ENCODE measurements at places on chromosomes 2 and 18.

DNA sequence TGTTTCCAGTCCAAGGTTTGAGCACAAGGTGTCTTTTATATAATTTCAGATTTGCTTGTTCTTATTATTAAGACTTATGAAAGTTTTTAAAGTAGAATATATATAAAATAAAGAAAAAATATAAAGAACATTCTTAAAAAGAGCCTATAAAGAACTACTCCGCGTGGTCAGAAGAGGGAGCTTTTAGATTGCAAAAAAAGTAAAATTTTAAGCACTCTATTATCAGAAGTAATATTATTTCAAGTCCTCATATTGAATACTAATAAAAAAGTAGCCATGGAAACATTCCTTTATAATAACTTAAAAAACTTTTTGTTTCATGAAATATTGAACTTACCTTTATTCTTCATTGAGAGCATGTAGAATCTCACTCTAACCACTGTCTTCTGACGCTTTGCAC lies 51.4 kb downstream of the LINC00305 start:
- peak; percentile 12 for DNase-seq

DNA sequence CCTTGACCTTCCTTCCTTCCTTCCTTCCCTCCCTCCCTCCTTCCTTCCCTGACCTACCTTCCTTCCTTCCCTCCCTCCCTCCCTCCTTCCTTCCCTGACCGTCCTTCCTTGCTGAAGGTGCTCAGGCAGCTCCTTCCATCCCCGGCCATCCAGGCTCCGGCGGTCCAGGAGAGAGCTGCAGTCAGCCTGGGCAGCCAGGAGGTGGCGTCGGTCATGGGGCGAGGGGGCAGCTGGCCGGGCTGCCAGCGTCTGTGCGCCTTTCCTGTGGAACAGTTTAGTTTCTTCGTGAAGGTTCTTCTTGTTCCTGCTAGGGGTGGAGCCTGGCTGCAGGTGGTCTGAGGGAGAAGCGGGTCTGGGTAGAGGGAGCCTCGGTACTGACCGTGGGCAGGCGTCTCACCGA lies 15.7 kb downstream of the GPR35 start:
- DNase-seq = no peak

DNA sequence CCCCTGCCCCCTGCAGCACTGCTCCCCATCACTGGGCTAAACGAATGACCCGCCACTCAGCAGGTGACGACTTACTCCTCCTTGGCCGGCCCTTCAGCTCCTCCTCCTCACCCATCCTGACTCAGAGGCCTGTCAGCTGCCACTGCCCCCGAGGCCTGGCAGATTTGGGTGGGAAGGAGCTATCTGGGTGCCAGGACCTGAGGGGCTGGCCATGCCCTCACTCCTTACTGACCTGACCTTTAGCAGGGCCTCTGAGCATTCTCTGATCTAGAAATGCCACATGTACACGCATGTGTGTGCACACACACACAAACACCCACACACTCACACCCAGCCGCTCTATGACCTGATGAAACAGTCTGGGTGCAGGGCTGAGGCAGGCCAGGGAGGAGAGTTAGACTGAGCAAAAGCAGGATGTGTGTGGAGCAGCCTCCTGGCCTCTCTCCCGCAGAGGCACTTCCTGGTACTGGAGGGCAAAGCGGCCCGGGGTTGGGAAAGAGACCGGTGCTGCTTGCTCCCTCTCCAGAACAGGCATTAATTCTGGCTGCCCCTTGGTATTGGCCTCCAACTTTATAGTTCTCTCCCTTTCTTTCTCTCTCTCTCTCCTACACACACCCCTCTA lies 68.0 kb downstream of the ZFP36L2 start:
- peak; percentile 90 for DNase-seq

- DNase-seq = no peak
These were observed 44.3 kb downstream of the ZNF516 start for GRCh38 chr18:76450452-76451395.

GRCh38 chr2:104430359-104430740 lies 423.6 kb upstream of the POU3F3 start:
- no peak for DNase-seq

- no peak for DNase-seq
These were observed 324.0 kb downstream of the IRS1 start for GRCh38 chr2:226475650-226476049.

DNA sequence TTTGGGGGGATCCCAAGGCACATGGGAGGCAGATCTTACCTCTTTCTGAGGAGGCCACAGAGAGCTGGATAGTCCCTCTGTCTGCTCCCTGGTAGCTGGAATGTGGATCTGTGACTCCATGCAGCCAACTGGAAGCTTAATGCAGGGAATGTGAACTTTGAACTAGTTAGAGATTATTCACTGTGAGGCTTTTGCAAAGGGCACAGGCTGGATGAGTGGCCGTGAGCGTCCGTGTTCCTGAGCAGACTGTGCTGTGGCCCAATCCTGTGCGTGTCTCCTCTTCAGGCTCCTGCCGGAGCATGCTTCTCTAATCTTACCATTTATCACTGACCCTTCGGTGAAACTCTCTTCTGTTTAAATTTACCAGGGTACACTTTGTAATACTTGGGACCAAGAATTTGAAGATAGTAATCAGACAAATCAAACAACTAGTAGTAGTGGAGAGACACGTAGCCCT lies 187.6 kb downstream of the PTPRM start:
- DNase-seq = no peak

- no peak for DNase-seq
These were observed 121.7 kb upstream of the B3GNT2 start for GRCh38 chr2:62074233-62074632.

GRCh38 chr18:5584746-5585417 lies 41.1 kb upstream of the EPB41L3 start:
- no peak for DNase-seq

DNA sequence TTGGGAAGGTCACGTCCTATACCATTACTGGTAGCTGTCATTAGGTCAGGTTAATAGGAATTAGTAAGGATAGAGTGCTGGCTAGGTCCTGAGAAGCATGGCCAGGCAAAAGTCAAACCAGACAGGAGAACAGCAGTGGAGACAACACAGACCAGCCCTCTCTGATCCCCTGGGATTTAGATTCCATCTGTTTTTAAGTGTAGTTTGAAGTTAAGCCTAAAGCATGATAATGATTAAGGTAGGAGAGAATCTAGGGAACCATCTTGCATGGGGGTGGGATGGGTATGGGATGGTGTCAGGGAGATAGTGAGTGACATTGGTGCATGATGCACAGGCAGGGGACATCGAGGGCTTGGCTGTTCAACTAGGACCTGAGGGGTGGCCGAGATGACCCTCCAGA lies 96.6 kb downstream of the MYCN start:
- no peak for DNase-seq

- DNase-seq = no peak
These were observed 490.6 kb downstream of the THSD7B start for GRCh38 chr2:137255990-137256389.

DNA sequence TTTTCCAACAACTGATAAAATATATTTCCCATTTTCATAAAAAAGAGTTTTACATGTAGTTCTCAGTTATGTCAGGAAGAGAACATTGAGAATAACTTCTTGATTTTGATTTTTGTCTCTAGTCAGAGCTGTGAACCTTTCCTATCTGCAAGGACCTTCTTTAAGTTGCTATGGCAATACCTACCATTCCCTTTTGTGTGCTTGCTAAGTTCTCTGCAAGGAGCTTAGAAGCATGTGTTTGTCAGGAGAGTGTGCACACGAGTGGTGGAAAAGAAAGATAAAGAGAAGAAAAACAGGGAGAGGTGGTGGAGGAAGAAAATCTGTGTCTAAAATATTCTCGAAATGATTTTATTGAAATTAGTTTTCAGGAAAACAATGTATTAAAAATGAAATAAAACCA lies 140.3 kb upstream of the SLC8A1 start:
- no peak for DNase-seq

DNA sequence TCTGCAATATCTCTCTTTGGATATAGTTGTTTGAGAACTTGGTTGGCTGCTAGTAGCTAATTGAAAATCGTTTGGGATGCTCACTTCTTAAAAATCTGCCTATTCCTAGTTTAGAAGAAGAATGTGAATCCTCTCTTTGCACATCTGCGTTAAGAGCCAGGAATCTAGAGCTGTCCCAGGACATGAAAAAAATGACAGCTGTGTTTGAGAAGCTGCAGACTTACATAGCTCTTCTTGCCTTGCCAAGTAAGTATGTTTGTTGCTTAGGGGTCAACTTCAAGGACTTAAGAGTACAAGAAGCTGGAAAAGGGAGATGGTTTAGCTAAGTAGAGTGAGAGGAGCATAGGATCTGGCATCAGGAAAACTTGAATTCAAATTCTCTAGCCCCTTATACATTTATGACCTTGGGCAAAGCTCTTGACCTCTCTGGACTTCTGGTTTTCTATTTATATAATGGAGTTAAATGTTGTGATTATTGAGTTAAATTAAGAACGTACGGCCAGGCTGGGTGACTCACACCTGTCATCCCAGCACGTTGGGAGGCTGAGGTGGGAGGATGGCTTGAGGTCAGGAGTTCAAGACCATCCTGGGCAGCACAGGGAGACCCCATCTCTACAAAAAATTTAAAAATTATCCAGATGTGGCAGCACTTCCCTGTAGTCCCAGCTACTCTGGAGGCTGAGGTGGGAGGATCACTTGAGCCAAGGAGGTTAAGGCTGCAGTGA lies 55.2 kb upstream of the STON1 start:
- DNase-seq = no peak

DNA sequence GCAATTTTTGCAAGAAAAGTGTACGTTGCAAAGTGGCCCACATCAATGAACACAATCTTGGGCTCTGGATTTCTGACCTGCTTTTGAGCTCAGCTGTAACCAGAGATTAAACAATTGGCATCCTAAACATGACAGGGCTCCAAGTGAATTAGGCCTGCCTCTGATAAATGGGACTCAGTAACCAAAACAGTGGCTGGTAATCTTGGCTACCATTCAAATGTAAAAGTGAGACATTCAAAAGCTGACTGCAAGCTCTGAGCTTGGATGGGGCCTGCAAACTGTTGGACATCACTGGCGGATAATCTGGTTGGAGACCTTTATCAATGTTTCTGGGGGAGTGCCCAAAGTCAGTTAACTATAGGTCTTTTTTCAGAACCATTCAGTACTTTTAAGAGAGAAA lies 160.7 kb downstream of the RAB3GAP1 start:
- no peak for DNase-seq

DNA sequence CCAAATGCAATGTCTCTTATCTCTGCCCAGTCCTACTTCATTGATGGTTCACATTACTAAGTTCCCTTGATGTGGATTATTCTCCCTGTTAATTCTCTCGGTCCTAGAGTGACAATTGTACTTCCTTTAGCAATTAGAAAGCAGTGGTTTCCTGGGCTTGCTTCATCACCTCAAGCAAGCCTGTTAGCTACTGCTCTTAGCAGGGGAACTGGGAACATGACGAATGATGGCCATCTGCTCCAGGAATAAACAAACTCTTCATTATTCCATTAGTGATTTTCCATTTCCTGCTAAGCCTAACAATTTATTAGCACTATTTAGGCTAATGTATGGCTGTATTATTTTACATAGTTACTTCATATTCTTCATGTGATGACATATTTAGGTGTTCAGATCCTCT lies 331.8 kb downstream of the MTX2 start:
- no peak for DNase-seq

GRCh38 chr18:27353273-27353672 lies 168.2 kb upstream of the CHST9 start:
- DNase-seq = no peak

GRCh38 chr2:120514521-120514920 lies 168.6 kb downstream of the INHBB start:
- DNase-seq = no peak

DNA sequence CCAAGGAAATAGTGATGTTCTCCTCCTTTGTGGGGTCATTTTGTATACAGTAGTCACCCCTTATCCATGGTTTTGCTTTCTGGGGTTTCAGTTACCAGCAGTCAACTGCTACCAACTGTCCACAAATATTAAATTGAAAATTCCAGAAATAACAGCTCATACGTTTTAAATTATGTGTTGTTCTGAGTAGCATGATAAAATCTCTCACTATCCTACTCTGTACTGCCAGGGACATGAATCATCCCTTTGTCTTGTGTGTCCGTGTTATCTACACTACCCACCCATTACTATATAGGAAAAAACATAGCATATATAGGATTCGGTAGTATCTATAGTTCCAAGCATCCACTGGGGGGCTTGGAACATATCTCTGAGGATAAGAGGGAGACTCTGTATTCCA lies 120.9 kb upstream of the DCC start:
- no peak for DNase-seq

DNA sequence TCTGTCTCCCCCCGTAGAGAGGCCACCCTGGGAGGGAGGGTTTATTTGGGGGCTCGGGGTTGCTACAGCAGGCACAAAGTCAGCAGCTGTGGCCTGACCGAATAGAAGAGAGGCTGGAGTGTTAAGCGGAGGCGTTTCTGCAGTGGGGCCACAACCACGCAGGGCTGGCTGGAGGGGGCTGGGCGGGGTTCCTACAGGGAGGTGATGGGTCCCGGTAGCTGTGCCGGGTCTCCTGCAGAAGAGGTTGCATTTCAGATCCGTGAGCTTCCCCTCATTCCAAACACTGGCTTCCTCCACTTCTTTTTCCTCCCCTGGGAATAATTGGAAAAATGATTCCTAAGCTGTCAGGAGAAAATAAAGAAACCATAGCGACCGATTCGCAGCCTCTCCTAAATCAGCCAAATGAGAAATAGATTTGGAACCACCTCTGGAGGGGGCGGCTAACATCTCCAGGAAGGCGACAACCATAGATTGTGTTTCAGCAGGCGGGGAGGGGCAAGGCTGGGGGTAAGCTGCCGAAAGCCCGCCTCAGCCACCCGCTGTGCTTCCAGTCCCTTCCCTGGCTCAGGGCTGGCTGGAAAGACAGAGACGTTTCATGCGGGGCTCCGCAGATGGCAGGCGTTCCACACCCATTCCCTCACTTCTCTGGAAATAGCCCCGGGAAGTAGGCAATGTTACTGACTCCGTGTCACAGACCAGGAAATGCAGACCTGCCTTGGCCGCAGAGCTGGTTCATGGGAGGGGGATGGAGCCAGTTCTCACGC lies 85.6 kb upstream of the TAF1B start:
- DNase-seq = no peak

DNA sequence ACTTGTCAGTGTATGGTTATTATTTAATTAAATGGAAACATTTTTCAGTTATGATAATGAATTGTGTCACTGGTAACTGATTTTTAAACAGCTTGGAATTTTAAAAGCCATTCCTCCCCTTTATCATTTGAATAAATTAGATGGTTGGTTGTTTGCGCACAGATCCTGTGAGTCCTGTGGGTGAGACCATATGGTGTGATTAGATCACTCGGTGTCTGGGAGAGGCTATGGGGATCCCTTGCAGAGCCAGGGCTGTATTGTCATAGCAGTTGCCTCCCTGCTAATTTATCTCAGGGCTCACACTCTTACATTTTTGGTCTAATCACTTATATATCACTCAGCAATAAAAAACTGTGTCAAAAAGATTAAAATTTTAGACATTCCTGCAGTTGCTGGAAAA lies 133.5 kb downstream of the ASXL3 start:
- DNase-seq = no peak

DNA sequence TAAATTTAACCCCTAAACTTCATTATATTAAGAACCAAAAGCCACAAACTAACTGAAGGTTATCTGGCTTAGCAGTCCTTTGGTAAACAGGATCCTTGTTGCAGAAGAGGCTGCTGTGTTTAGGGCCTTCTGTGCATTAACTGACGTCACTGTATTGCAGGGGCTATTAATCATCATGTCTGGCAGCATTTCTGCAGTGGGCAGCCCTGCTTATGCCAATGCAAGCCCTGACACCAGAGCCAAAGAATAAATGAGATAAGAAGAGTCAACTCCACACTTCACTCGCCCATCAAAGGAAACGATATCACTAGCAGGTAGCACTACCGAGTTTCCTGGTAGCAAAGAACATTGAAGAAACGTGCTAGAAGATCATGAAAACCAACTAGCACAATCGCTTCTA lies 110.6 kb downstream of the PLEKHM3 start:
- DNase-seq = no peak

GRCh38 chr2:105910497-105911238 lies 166.0 kb downstream of the NCK2 start:
- no peak for DNase-seq

Measured in AML-193 (cell line).